ENCODE measurements at places on chromosomes 3 and 15.

DNA sequence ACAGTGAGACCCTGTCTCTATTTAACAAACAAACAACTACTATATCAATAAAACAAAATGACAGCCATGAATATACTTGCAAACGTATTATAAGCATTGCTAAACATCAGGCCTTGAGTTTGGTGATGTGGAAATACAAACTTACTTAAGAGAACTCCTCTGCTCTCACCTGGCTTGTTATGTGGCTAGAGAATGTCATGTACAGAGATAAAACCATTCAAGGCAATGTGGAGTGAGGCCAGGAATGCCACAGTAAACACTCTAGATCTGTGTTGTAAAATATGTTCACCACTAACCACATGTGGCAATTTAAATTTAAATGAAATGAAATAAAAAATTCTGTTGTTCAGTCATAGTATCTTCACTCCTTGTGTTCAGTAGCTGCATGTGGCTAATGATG is 22.7 kb upstream of the RARB start:
- no peak for DNase-seq

GRCh38 chr3:134328147-134328591 is 46.1 kb downstream of the AMOTL2 start:
- DNase-seq: no peak

GRCh38 chr3:157087780-157088600 is 72.0 kb downstream of the CCNL1 start:
- DNase-seq: no peak

GRCh38 chr3:134048278-134048996 is 18.7 kb upstream of the SLCO2A1 start:
- DNase-seq: no peak

DNA sequence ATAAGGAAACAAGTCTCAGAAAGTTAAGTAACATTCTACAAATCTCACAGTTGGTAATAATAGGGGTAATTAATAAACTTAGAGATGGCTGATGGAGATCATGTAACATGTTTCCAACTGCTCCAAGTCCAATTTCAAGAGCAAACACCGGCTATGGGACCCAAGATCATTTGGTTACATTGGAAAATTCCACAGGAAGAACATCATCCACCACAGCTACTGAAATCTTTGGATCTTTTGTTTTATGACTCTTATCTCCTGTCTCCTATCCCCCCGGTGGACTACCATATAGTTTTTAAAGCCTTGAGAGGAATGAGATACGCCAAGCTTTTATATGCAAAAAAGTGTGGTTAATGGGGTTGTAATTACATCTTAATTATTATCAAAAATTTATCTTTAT is 216.1 kb downstream of the WNT5A start:
- DNase-seq: no peak

- DNase-seq: no peak
These were observed 287.8 kb downstream of the CHL1 start for GRCh38 chr3:484341-484740.

GRCh38 chr3:80213086-80213485 is 445.3 kb upstream of the ROBO1 start:
- no peak for DNase-seq

DNA sequence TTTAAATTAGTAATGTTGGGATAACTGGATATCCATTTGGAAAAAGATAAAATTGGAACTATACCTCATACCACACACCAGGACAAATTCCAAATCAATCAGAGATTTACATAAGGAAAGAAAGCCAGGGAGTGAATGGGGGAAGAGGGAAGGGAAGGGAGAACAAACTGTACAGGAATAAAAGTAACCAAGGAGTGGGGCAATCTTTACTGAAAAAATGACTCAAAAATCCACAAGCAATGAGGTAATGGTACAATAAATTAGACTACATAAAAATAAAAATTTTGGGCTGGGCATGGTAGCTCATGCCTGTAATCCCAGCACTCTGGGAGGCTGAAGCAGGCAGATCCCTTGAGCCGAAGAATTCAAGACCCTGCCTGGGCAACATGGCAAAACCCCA is 82.6 kb downstream of the MLH1 start:
- no peak for DNase-seq
